Nephron progenitor cell (in vitro differentiated cells): ENCODE measurements at places on chromosomes 2 and 18.

DNA sequence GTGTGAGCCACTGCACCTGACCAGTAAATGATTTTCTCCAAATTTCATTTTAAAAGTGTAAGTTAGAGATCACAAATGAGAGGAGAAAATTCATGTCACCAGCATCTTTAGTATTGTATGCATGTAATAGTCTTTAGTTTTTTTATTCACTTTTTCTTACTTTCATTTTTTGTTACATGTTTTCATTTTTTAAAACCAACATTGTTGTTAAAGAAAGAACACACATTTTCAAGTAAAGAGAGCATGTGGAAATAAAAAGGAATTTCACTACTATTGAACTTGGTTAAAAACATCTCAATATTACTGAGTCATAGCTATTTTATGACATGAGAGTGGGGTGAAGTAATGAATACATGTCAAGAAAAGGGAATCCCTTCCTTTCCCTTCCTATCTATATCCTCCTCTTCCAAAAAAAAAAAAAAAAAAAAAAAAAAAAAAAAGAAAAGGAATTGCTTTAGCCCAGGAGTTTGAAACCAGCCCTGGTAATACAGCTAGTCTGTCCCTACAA, 29.1 kb upstream of the PMAIP1 start:
- H3K4me3 ChIP-seq = no peak overlapping the region
- no peak for DNase-seq
- peaks cover 4% of the 10 kb centered on the region for H3K27me3 ChIP-seq
- H3K27ac ChIP-seq = no peak overlapping the region
- no peaks in the 10 kb centered on the region for H3K36me3 ChIP-seq
- peaks cover 11% of the 10 kb centered on the region for H3K4me1 ChIP-seq

DNA sequence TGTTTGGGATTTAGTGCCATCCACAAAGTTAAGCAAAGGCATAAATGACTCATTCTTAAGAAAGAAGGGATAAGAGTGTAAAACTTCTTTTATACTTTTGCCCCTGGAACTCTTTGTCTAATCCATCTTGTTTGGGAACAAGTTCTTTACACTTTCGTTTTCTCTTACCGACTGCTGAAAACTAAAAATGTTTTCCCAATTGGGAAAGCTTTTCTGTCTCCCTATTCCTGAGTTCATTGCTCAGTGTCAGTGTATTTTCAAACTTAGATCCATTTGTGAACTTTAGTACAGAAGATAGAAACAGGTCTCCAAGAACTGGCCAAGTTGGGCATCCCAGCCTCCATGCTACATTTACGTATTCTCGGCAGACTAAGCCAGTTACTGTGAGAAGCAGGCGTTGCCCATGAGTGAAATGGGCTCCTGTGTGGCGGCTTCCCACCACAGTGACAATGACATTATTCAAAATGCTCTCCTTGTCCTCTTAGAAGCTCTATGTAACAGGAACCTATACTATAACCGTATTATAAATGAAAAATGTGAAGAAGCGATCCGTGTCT, 51.7 kb downstream of the TGOLN2 start:
- peak overlapping the region; percentile 88 for H3K27ac ChIP-seq
- peaks cover 14% of the 10 kb centered on the region for H3K36me3 ChIP-seq
- peaks cover 9% of the 10 kb centered on the region for H3K27me3 ChIP-seq
- H3K4me1 ChIP-seq = peaks cover 82% of the 10 kb centered on the region
- H3K4me3 ChIP-seq = no peak overlapping the region
- DNase-seq = no peak

- no peaks in the 10 kb centered on the region for H3K36me3 ChIP-seq
- H3K27me3 ChIP-seq = peaks cover 3% of the 10 kb centered on the region
- no peak for DNase-seq
- H3K4me1 ChIP-seq = peaks cover 14% of the 10 kb centered on the region
These were observed 1.6 kb downstream of the ABCA12 start for GRCh38 chr2:215136669-215137328.

- H3K27ac ChIP-seq = peak overlapping the region; percentile 71
- H3K36me3 ChIP-seq = peaks cover 30% of the 10 kb centered on the region
- peaks cover 48% of the 10 kb centered on the region for H3K4me1 ChIP-seq
- peak overlapping the region; percentile 79 for H3K4me3 ChIP-seq
- H3K27me3 ChIP-seq = peaks cover 2% of the 10 kb centered on the region
These were observed 1.4 kb upstream of the ANKRD39 start for GRCh38 chr2:96859099-96859649.

DNA sequence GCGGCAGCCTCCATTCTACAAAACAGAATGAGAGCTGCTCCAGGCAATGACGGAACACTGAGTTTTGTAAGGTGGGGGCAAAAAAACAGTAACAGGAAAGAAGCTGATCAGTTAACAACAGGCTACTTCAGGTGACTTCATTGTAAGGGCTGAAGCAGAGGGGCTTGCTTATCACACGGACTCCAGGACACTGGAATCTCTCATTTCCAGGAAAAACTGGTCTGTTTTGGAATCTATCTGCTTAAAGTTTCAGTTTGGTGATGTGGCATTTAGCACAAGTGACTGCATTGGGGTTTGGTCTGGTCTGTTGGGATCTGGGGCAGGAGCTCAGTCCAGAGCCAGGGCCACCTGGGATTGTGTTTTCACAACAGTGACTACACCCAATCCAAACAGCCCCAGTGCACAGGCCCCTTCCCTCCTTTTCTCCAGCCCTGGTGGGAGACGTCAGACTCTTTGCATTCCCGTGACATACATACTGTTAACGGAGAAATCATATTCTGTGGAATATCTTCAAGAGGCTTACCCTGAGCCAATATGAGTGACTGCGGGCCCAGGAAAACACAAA, 14.1 kb downstream of the AMER3 start:
- no peak overlapping the region for H3K4me3 ChIP-seq
- peaks cover 3% of the 10 kb centered on the region for H3K27me3 ChIP-seq

- no peak overlapping the region for H3K4me3 ChIP-seq
- H3K36me3 ChIP-seq = no peaks in the 10 kb centered on the region
- H3K27ac ChIP-seq = no peak overlapping the region
- H3K27me3 ChIP-seq = peaks cover 2% of the 10 kb centered on the region
These were observed 132.0 kb downstream of the TMEM18 start for GRCh38 chr2:545228-545627.

DNA sequence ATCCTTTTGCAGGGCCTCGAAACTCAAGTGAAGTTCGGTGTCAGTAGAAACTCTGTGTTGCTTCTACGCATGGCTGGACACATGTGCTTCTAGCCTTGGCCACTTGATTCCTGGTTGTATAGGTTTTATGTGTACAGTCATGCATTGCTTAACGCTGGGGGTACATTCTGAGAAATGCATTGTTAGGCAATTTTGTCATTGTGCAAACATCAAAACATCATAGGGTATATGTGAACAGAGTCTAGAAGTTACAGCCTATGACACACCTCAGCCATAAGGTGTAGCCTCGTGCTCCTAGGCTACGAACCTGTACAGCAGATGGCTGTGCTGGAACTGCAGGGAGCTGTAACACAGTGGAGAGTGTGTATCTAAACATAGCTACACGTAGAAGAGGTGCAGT, 39.4 kb downstream of the TMEM18 start:
- peaks cover 7% of the 10 kb centered on the region for H3K27me3 ChIP-seq
- no peaks in the 10 kb centered on the region for H3K36me3 ChIP-seq
- DNase-seq = no peak
- no peak overlapping the region for H3K4me3 ChIP-seq
- H3K27ac ChIP-seq = no peak overlapping the region

- no peaks in the 10 kb centered on the region for H3K27me3 ChIP-seq
- H3K4me3 ChIP-seq = no peak overlapping the region
- peak overlapping the region; percentile 44 for H3K27ac ChIP-seq
- peaks cover 51% of the 10 kb centered on the region for H3K36me3 ChIP-seq
- peaks cover 43% of the 10 kb centered on the region for H3K4me1 ChIP-seq
These were observed 20.2 kb downstream of the SKA1 start for GRCh38 chr18:50395093-50395492.

DNA sequence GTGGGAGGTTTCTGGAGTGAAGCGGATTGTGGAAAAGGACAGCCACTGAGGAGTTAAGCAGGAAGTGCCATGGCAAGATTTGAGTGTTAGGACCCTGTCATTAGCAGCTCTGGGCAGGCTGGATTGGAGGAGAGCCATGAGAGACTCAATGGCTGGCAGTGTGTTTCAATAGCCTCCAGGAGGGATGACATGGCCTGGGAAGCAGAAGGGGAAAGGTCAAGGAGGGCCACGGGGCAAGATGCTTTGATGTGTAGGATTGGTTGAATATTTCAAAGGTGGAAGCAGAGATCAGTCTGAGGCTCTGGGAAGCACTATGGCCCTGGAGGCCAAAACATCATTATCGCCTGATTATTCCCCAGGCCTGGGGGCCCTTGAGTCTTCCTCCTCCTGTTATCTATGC, 229.0 kb upstream of the HS6ST1 start:
- no peak overlapping the region for H3K27ac ChIP-seq
- H3K4me3 ChIP-seq = no peak overlapping the region
- no peaks in the 10 kb centered on the region for H3K36me3 ChIP-seq
- H3K4me1 ChIP-seq = peaks cover 77% of the 10 kb centered on the region
- H3K27me3 ChIP-seq = peaks cover 15% of the 10 kb centered on the region
- DNase-seq = no peak
